HFFc6 (cell line): ENCODE measurements at places on chromosomes 16 and 17.
A peak's percentile ranks its signal among the peaks of the same experiment; 100 is the strongest.

- DNase-seq = no peak
- no peak overlapping the region for H3K4me3 ChIP-seq
- H3K36me3 ChIP-seq = no peaks in the 10 kb centered on the region
- peaks cover 32% of the 10 kb centered on the region for H3K4me1 ChIP-seq
- peak overlapping the region; percentile 43; the same call in 1 of the 2 replicates for H3K27ac ChIP-seq
Observed at GRCh38 chr17:50787106-50787505, 19.8 kb upstream of the ANKRD40CL start.

DNA sequence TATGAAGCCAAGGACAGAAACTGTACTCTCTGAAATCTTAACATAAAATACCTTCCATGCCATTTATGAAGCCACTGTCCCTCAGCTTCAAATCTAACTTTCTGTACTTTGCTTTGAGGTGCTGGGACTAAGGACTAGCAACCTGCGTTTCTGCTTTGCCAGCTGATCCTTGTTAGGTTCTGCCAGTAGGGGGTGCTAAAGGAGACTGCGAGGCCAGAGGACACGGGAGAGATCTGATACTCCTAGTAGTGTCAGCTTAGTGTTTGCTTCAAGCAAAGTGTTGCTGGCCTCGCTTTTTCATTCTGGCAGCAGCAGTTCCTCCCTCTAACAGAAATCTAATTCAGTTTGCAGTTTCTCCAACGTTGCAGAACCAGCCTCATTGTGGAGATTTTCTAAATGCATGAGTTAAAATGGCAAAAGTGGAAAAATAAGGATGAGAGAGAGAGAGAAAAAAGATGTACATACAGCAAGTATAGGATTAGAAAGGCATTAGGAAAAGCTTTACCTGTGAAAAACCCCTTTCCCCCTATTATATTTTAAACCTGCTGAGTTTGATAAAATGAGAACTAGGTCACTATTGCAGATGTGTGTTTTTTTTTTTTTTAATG is 297.5 kb downstream of the CA10 start:
- no peak overlapping the region for H3K4me3 ChIP-seq
- DNase-seq = no peak
- H3K36me3 ChIP-seq = no peaks in the 10 kb centered on the region
- H3K27me3 ChIP-seq = no peaks in the 10 kb centered on the region
- H3K27ac ChIP-seq = no peak overlapping the region

DNA sequence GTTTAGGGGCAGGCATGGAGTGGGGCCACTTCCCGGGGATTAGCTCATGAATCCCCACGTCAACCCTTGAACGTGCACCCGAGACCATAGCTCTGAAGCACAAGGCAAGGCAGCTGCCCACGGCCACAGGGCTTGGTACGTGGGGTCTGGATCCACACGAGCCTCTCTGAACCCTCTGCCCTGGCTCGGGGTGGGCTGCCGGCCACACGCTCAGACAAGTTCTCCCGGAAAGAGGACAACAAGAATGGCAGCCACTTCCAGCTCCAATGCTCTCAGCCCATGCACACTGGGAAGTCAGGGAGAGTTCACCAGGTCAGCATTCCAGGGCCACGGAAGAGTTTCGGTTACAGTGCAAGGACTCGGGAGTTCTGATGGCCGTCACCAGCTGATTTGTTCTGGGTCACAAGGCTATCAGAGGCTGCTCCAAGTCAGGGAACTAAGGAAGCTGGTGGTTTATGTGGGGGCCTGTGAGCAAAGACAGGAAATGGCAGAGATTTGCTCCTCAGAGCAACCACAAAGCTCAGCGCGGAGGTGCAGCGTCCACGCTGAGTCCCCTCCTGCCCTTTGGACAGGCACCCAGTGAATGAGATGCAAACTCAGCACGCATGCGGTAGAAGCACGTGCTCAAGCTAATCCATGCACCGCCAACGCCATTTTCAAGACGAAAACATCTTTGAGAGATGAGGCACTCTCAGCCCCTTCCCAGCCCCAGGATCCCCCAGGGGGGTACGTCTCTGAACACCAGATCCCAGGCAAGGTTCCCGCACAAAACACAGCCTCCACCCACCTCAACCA is 356.4 kb downstream of the FOXL1 start:
- no peak overlapping the region for H3K27ac ChIP-seq
- H3K36me3 ChIP-seq = peaks cover 1% of the 10 kb centered on the region; the same call in 1 of the 2 replicates
- H3K4me3 ChIP-seq = no peak overlapping the region
- H3K27me3 ChIP-seq = peaks cover 37% of the 10 kb centered on the region
- peaks cover 3% of the 10 kb centered on the region; the same call in 1 of the 2 replicates for H3K4me1 ChIP-seq

DNA sequence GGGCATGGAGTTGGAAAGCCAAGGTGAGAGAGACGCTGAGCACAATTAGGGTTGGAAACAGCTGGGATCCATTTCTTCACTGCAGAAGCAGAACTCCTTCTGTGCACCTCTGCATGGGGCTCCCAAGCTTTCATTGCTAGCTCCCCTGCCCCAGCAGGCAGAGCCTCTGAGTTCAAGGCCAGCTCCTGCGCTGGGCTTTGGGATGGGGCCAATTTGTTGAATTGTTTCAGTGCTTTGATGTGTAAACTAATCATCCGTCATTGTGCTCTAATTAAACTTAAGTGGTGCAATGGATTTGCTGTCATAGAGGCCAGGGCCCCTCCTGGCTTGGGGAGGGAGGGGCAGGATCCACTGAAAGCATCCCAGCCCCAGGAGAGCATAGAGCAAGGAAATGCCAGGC is 13.5 kb upstream of the LYRM9 start:
- no peak overlapping the region for H3K4me3 ChIP-seq
- DNase-seq = no peak
- H3K4me1 ChIP-seq = no peaks in the 10 kb centered on the region
- H3K27me3 ChIP-seq = peaks cover 16% of the 10 kb centered on the region
- H3K36me3 ChIP-seq = peaks cover 6% of the 10 kb centered on the region; the same call in 1 of the 2 replicates

GRCh38 chr16:68487203-68487514 is 38.9 kb upstream of the SMPD3 start:
- DNase-seq = no peak
- H3K4me3 ChIP-seq = no peak overlapping the region
- H3K27me3 ChIP-seq = peaks cover 18% of the 10 kb centered on the region
- H3K4me1 ChIP-seq = peaks cover 26% of the 10 kb centered on the region

GRCh38 chr17:78600181-78600721 is 23.1 kb upstream of the DNAH17 start:
- DNase-seq = no peak
- peaks cover 10% of the 10 kb centered on the region for H3K27me3 ChIP-seq
- no peak overlapping the region for H3K27ac ChIP-seq
- H3K4me1 ChIP-seq = peaks cover 27% of the 10 kb centered on the region

GRCh38 chr17:72488555-72489271 is 367.9 kb downstream of the SOX9 start:
- H3K27ac ChIP-seq = no peak overlapping the region
- peaks cover 4% of the 10 kb centered on the region for H3K27me3 ChIP-seq
- no peak for DNase-seq

- H3K4me3 ChIP-seq = no peak overlapping the region
- no peak for DNase-seq
- H3K4me1 ChIP-seq = peaks cover 8% of the 10 kb centered on the region
Observed at GRCh38 chr17:68239632-68240366, 8.0 kb upstream of the AMZ2 start.

DNA sequence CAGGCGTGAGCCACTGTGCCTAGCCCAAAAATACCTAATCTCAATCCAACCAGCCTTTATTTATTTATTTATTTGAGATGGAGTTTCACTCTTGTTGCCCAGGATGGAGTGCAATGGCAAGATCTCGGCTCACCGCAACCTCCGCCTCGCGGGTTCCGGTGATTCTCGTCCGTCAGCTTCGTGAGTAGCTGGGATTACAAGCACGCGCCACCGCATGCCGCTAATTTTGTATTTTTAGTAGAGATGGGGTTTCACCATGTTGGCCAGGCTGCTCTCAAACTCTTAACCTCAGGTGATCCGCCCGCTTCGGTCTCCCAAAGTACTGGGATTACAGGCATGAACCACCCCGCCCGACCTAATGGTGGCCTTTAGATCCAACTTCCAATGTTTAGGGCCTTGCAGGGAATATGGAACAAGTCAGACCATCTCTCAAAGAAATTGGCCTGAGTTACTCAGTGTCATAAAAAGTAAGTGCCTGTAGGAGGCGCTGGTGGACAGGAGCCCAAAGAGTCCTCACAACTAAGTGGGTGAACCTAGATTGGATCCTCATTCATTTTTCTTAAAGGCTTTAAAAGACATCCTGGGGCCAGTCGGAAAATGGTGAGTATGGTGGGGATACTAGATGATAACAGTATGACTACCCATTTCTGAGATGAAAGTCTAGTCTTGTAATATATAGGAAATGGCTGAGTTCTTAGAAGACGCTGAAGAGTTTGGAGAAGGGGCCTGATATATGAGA is 4.6 kb downstream of the ZSCAN10 start:
- no peaks in the 10 kb centered on the region for H3K36me3 ChIP-seq
- no peak overlapping the region for H3K27ac ChIP-seq
- peaks cover 32% of the 10 kb centered on the region for H3K27me3 ChIP-seq
- peaks cover 6% of the 10 kb centered on the region; the same call in 1 of the 2 replicates for H3K4me1 ChIP-seq

GRCh38 chr16:69867784-69868560 is 83.2 kb upstream of the CLEC18A start:
- no peak overlapping the region for H3K4me3 ChIP-seq
- DNase-seq = no peak
- H3K4me1 ChIP-seq = peaks cover 23% of the 10 kb centered on the region
- no peak overlapping the region for H3K27ac ChIP-seq
- H3K27me3 ChIP-seq = no peaks in the 10 kb centered on the region
- H3K36me3 ChIP-seq = peaks cover 19% of the 10 kb centered on the region

DNA sequence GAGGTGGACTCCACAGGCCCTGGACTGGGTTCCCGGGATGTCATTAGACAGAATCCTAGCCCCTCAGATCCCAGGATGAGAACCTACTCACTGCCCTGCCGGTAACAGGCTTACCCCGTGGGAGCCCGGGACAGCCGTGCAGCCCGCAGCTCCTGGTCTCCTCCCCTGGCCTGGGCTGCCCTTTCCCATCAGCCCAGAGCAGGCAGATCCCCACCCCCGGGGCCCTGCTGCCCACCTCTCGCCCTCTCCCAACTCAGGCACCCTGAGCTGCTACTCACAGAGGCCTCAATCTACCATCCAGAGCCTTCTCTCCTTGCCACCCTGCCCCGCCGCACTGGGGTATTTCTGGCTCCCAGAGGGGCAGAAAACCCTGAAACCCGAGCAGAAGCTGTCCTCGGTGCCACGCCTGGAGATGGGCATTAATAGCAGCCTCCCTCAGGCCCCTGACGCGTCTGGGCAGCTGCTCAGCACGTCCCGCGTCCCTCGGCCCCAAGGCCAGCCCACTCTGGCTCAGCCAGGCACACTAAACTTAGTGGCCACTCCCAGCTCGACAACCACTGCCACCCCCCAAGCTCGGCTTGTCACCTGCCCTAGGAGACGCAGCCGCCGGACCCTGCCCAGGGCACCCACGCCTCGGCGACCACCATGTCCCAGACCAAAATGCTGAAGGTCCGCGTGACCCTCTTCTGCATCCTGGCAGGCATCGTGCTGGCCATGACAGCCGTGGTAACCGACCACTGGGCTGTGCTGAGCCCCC is at the start of gene CACNG1:
CACNG1 (plus strand) TSS at position 539 of the 757 bp plus-strand sequence; CDS start at position 646, 107 bp downstream.
- DNase-seq = no peak
- H3K4me3 ChIP-seq = no peak within 1 kb of the TSS
- no peak within 1 kb of the TSS for H3K27ac ChIP-seq
- H3K27me3 ChIP-seq = peaks cover 25% of the 10 kb centered on the region
- no peaks in the 10 kb centered on the region for H3K4me1 ChIP-seq
- peaks cover 14% of the 10 kb centered on the region for H3K36me3 ChIP-seq

- DNase-seq = no peak
- H3K27me3 ChIP-seq = no peaks in the 10 kb centered on the region
- no peak overlapping the region for H3K4me3 ChIP-seq
- H3K27ac ChIP-seq = no peak overlapping the region
Observed at GRCh38 chr16:1436731-1437355, 6.0 kb downstream of the PERCC1 start.

GRCh38 chr16:3074860-3075522 is 9.6 kb downstream of the IL32 start:
- DNase-seq = no peak
- H3K27ac ChIP-seq = no peak overlapping the region
- H3K36me3 ChIP-seq = no peaks in the 10 kb centered on the region
- H3K4me3 ChIP-seq = no peak overlapping the region
- H3K4me1 ChIP-seq = no peaks in the 10 kb centered on the region

GRCh38 chr17:16417896-16418684 is 2.7 kb downstream of the TRPV2 start:
- peak overlapping the region; percentile 19 for H3K4me3 ChIP-seq
- peaks cover 33% of the 10 kb centered on the region for H3K4me1 ChIP-seq
- H3K27ac ChIP-seq = peak overlapping the region; percentile 92
- H3K36me3 ChIP-seq = no peaks in the 10 kb centered on the region
- DNase-seq = no peak

- H3K4me1 ChIP-seq = no peaks in the 10 kb centered on the region
- H3K27ac ChIP-seq = no peak overlapping the region
- no peak for DNase-seq
- peaks cover 2% of the 10 kb centered on the region; the same call in 1 of the 2 replicates for H3K27me3 ChIP-seq
- no peak overlapping the region for H3K4me3 ChIP-seq
- H3K36me3 ChIP-seq = peaks cover 19% of the 10 kb centered on the region
Observed at GRCh38 chr17:80880648-80880985, 111.0 kb upstream of the CHMP6 start.

- H3K4me3 ChIP-seq = no peak overlapping the region
- peaks cover 28% of the 10 kb centered on the region for H3K4me1 ChIP-seq
- no peaks in the 10 kb centered on the region; the same call in 1 of the 2 replicates for H3K27me3 ChIP-seq
- peaks cover 21% of the 10 kb centered on the region for H3K36me3 ChIP-seq
Observed at GRCh38 chr16:50354629-50355456, 13.9 kb downstream of the BRD7 start.

GRCh38 chr17:55414983-55415382 is 6.7 kb downstream of the MMD start:
- no peak overlapping the region for H3K27ac ChIP-seq
- H3K27me3 ChIP-seq = peaks cover 7% of the 10 kb centered on the region; the same call in 1 of the 2 replicates
- no peak for DNase-seq
- H3K36me3 ChIP-seq = no peaks in the 10 kb centered on the region
- H3K4me1 ChIP-seq = no peaks in the 10 kb centered on the region

DNA sequence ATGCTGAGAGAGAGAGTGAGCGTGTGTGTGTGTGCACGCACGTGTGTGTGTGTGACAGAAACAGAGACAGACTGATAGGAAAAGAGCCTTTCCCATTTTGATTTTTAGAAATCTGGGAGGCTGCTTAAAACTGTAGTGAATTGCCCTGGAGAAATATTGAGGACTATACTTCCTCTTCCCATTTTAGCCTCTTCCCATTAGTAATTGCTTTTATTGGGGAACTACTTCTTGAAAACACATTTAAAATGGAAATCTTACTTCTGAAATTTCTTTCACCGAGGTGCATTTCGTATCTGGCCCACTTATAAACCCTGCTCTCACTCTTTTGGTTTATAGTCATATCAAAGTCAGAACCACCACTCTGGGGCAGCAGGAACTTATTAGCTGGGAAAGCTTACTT is 47.1 kb downstream of the NUP93 start:
- H3K27me3 ChIP-seq = peaks cover 5% of the 10 kb centered on the region; the same call in 1 of the 2 replicates
- no peak overlapping the region for H3K4me3 ChIP-seq

GRCh38 chr17:16477255-16477654 is 14.7 kb downstream of the LRRC75A start:
- H3K36me3 ChIP-seq = no peaks in the 10 kb centered on the region
- no peaks in the 10 kb centered on the region; the same call in 1 of the 2 replicates for H3K27me3 ChIP-seq

DNA sequence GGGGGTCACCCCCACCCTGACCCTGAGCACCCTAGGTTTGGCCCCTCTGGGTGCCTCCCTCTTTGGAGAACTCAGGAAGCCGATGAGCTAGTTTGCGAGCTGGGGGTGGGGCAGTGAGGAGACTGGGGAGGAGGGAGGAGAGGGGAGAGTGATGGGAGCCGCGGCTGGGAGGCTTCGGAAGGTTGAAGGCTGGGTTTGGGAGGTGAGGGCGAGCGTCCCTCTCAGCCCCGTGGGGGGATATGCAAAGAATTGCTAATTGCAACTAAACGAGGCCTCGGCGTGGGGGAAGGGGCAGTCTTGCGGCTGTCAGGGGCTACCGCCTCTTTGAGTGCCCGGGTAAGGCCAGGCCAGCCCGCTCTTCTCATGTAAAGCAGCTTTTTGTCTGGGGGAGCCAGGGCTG is 17.6 kb upstream of the FZD2 start:
- H3K27me3 ChIP-seq = peaks cover 7% of the 10 kb centered on the region
- H3K4me1 ChIP-seq = peaks cover 58% of the 10 kb centered on the region
- H3K36me3 ChIP-seq = no peaks in the 10 kb centered on the region
- H3K27ac ChIP-seq = no peak overlapping the region
- DNase-seq = no peak
